ENCODE measurements at places on chromosomes 1 and 21.
A peak's percentile ranks its signal among the peaks of the same experiment; 100 is the strongest.

DNA sequence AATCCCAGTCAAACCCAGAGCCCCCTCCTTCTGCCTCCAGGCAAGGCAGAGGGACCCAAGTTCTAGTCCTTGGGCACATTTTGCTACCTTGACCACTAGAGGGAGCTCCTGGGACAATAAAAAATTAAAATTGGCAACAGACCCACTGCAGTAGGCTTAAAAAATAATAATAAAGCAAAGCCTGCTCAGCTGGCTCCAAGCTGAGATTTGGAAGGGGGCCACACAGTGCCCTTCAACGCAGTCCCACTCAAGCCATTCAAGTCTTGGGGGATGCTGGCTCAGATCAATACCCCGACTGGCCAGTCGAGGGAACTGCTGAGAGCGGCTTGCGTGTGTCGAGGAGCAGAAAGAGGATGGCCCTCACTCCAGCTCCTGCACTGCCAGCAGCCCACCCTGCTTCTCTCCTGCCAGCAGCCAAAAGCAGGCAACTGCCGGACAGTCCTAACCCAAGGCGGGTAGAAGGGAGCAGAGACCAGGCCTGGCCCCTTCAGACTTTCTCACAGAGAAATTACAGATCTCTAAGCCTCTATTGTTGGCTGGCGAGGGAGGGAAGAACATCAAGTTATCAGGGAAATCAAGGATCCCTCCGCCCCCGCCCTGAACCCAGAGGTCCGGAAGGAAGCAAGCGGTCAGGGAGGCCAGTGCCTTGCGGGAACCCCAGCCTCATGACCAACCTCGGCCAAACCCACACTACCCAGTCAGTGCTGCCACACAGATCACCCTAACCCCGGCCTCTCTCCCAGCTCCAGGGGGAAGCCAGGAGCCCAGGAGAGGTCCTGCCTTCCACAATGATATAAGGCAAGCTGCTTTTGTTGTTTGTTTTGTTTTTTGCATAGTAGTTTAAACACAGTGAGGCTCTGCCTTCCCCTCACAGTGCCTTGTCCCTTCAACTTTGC is 4.9 kb upstream of the ALDH4A1 start:
- peak; percentile 54 for DNase-seq

- DNase-seq, result peak; percentile 20
Observed at GRCh38 chr1:24379733-24380315, 33.8 kb downstream of the STPG1 start.

GRCh38 chr1:43994794-43995790 is 3.7 kb downstream of the CCDC24 start:
- DNase-seq, result no peak

DNA sequence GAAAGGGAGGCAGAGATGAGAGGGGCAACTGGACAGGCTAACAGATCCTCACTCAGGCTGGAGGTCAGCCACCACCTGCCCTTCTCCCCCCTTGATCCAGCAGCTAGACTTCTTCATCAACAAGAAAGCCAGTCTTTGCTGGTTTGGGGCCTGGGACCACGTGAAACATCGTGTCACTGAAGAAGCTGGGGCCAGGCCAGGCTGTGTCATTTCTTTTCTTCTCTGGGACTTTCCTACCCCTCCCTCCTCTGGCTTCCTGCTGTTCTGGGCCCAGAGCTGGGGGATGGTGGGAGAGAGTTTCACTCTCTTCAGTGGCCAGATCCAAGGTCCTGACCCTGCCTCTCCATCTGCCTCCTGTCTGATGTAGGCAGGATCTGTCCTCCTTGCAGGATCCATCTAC is 18.1 kb upstream of the SLC26A9 start:
- DNase-seq, result no peak

- DNase-seq, result no peak
Observed at GRCh38 chr1:227574926-227575325, 11.6 kb downstream of the ZNF678 start.

GRCh38 chr1:66182551-66183178 is 351.3 kb upstream of the SGIP1 start:
- DNase-seq, result no peak

DNA sequence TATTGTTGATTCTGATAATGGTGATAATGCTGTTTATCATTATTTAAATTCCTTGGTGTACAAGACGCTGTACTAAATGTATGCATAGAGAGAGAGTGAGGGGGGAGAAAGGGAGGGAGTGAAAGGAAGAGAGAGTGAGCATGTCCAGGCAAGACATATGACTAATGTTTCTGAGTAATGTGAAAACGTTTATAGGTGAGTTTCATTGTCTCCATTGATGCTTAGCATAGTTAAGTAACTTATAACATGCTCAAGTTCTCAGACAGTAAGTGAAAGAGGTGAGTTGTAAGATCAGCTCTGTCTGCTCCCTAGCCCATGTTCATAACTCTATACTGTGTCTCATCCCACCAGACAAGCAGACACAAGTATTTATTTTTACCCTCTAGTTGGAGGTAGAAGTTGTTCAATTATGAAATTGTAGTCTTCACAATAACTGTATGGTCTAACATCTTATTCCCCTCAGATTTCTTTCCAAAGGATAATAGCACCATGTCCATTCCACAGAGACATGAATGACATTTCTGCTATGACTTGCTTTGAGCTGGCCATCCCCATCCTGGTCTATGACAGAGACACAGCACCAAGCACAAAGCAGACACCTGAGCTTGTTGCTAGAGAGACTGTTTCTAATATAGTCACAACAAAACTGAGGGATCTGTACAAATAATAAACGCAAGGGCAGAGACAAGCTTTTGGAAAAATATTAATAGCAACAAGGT is 285.1 kb downstream of the CACNA1E start:
- DNase-seq, result no peak

- DNase-seq, result no peak
Observed at GRCh38 chr21:34526618-34527290, 14.7 kb upstream of the KCNE1 start.

GRCh38 chr1:57464756-57465155 is 40.9 kb upstream of the DAB1 start:
- DNase-seq, result no peak

- no peak for DNase-seq
Observed at GRCh38 chr1:174875306-174875705, 124.4 kb upstream of the CACYBP start.

- no peak for DNase-seq
Observed at GRCh38 chr1:26276432-26276838, 3.5 kb upstream of the SH3BGRL3 start.

- no peak for DNase-seq
Observed at GRCh38 chr1:87330885-87331364, 2.2 kb downstream of the LMO4 start.
